ENCODE measurements at places on chromosomes 6 and 20.

DNA sequence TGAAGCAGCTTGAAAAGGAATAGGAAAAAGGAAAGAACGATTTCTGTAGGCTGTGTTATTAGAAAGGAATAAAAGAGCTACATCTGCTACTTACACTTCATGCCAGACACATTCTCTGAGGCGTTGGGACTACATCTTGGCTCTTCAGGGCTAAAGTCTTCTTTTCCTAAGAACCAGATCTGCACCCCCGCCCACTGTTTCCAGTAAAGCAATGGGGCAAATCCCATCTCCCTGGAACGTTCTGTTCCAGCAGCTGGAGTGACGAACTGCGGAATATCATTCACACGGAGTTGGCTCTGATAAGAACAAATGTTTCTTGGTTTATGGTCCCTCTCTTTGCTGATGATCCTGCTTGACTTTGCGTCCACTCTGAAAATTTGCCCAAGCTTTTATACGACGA lies 26.9 kb downstream of the FAM50B start:
- DNase-seq, result no peak

DNA sequence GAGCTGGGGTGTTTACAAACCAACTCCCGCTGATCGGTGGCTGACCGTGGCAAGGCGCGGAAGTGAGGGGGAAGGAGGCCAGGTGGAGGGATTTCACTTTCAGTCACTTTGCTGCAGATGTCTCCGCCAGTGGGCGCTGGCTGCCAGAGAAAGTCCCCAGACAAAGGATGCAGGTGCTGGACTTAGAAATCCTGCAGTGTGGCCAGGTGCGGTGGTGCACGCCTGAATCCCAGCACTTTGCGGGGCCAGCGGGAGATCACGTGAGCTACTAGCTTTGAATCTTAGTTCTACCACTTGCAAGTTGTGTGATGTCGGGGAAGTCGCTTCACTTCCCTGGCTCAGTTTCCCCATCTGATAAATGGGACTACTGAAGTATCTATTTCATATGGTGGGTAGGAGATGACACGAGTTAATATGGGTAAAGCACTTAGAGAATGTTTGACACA lies 180.4 kb downstream of the ZNF217 start:
- DNase-seq, result no peak

DNA sequence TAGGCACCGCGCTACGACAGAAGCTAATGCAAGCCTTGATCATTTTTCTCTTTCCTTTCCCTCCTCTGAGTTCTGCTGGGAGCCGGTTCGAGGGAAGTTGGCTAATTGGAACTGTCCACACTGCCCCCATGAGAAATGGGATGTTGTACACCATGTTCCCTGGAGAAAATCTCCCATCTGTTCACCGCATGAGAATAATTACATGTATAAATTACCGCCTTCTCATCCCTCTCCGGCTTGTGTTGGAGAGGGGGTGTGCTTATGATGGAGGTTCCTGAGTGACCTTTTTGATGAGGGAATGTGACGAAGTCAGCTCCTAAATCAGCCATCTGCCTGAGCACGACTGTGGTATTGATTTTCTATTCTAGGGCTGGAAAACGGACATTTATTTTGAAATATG lies 320.2 kb upstream of the SULF2 start:
- no peak for DNase-seq

- no peak for DNase-seq
These were observed 83.0 kb downstream of the YTHDF1 start for GRCh38 chr20:63132715-63133471.

DNA sequence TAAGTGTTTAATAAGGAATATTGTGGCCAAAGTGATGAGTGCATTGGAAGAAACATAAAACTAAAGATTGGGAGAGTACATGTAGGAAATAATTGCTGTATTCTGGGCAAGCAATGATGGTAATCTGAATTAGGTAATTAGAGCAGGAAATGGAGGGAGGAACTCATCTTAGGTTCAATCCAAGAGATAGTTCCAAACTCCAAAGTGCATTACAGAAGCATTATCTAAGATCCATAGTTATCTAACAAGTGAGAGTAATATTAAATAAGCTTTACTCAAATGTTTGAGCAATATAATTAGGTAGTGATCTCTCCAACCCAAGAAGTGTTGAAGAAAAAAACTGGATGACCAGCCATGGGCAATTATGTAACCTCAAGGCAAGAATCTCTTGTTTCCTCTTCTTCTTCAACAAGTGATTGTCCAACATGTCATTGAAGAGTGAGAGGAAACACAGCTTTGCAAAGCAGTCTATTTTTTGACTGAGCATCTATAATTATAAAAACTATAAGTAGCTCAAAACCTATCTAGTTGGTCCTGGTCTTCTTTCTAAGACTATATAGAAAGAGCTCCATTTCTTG lies 181.2 kb upstream of the TNFAIP3 start:
- peak; percentile 47 for DNase-seq

GRCh38 chr20:5680192-5680591 lies 70.0 kb upstream of the SHLD1 start:
- peak; percentile 30 for DNase-seq

DNA sequence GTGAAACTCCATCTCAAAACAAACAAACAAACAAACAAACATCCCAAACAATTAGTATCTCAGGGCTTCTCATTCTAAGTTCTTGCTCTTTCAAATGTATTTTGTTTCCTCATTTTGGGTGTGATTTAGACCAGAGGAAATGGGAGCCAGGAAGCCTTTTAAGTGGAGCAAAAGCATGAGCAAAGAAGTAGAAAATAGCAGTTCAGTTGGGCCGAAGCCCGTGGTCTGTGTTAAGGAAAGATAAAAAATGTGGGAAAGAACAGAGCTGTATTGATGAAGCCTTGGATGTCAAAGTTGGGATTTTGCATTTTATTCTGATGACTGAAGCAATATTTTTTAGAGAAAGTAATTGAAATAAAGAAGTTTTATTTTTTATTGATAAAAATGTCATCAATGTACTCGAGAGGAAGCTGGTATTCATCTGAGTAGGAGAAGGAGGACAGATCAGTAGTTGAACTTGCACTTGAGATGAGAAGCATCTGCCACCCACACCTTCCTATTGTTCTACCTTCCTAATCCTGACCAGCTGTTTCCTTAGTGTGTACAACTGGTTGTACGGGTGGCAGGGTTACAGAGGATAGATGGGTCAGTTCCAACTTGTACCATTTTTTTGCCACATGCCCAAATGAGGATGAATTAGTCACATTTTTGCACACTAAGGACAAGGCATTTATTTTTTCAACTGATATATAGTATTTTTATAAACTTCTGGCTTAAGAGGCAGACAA lies 56.1 kb downstream of the KIAA0408 start:
- DNase-seq, result no peak

DNA sequence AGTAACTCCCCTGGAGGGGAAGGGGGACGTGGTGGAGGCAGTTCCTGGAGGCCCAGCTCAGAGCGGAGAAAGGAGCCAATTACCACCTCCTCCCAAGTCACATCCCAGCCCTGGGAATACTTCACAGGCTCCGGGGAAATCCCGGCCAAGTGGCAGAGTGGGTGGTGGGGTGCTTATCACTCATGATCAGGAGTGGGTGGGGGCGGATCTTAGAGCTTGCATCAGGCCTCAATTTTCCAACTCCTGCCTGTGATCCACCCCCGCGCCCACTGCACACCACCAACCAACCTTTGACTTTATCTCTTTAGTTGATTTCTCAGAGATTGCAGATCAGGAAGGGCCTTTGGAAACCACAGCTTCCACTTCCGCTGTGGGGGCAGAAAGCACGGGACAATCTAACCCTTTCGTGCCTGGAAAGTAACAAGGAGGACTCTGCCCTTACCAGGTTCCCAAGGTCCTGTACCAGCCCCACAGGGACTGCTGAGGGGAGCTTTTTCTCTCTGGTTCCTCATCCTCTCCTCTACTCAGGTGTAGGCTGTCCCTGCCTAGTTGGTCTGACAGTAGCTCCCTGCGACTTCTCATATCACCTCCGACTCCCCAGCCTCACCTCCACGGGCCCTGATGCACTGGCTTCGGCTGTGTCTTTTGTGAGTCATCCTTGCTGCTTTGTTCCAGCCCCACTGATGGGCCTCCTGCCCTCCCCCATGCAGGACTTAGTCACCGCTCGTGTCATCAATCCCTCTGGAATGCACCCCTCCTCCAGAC lies 24.9 kb upstream of the IER3 start:
- peak; percentile 91 for DNase-seq

DNA sequence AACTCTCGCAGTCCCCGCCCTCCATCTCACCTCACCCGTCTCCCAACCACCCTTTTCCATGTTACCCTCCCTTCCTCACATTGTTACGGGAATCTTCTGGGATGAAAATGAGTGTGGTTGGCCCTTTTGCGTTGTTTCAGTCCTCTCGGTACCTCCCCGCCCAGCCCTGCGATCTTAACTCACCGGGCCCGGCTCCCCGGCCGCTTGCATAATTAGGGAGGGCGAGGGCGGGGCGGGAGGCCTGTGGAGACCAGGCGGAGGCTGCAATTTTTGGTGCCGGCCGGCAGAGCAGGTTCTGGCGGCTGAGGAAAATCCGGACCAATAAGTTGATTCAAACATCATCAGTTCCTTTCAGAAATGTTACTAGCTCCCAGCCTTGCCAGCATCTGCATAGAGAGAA lies 25.2 kb downstream of the TFAP2B start:
- DNase-seq, result no peak

GRCh38 chr6:41713159-41713649 lies 22.2 kb downstream of the TFEB start:
- no peak for DNase-seq
